ENCODE measurements at places on chromosomes 13 and 19.

- DNase-seq, result no peak
These were observed 31.4 kb upstream of the GJB6 start for GRCh38 chr13:20263393-20264044.

DNA sequence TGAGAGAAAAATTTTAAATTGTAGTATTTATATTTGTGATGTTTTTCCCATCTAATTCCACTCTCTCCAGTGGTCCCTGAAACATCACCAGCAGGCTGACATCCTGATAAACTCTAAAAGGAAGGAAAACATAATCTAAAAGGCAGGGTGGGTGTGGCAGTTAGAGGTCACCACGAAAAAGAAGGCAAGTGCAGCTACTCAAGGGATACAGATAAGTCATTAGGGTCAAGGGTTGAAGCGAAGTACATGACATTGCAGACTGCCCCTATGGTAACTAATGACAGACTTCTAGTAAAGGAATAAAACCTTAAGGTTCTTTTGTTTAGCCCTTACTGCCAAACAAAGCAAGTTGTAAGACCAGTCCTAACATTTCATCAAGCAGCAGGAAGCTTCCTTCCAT lies 6.0 kb upstream of the NEK3 start:
- DNase-seq, result no peak

DNA sequence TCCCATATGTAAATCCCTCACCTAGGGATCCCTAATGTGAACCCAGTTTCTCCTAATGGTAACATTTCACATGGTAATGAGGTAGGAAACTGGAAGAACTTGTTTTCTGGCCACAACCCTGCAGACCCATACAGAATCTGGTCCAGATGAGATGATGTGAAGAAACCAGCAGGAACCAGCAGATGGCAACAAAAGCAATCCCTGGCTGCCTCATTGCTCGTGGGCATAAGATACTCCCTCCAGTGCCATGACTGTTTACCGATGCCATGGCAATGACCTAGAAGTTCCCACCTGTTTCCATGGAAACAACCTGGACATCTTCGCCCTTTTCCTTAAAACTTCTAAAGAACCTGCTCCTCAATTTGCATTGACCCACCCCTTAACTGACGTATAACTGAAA lies 1.4 kb upstream of the CD209 start:
- DNase-seq, result no peak

DNA sequence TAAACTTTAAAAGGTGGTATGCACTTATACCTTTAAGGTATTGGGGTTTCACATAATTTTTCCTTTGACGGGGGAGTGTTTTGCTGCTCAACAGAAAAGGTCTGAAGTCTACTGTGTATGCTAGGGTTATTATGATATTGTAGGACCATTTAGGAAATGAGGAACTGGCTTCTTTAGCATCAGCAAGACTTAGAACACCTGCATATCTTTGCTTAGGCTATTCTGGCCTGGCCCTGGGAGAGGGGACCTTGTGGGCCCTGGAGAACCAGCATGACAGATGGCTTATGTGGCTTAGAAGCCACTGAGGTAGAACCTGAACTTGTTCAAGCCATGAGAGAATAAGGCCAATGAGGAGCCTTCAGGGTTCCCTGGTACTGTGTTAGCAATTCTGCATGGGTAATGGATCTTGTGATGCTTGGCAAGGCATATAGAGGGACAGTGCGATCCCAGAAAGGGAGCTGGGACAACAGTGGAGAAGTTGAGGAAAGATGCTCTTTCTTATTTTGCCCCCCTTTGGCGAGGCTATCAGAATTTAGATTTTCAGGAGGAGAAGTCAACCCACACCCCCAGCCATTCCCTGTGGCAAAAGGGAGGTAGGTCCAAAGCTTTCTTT lies 4.3 kb downstream of the RGCC start:
- DNase-seq, result no peak

- no peak for DNase-seq
These were observed 119.7 kb upstream of the MRI1 start for GRCh38 chr19:13644645-13645044.

- DNase-seq, result no peak
These were observed 627.6 kb upstream of the PCDH9 start for GRCh38 chr13:67857581-67858310.

DNA sequence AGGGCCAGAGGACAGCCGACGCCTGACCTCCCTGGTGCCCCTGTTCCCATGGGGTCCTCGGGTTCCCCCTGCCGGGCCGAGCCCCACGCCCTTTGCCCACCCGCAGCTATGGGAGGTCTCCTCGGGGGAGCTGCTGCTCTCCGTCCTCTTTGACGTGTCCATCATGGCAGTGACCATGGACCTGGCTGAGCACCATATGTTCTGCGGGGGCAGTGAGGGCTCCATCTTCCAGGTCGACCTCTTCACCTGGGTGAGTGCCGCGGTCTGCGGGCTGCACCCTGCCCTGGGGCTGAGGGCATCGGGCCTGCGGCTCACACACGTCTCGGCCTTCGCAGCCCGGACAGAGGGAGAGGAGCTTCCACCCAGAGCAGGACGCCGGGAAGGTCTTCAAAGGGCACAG lies 6.6 kb downstream of the WDR18 start:
- no peak for DNase-seq

DNA sequence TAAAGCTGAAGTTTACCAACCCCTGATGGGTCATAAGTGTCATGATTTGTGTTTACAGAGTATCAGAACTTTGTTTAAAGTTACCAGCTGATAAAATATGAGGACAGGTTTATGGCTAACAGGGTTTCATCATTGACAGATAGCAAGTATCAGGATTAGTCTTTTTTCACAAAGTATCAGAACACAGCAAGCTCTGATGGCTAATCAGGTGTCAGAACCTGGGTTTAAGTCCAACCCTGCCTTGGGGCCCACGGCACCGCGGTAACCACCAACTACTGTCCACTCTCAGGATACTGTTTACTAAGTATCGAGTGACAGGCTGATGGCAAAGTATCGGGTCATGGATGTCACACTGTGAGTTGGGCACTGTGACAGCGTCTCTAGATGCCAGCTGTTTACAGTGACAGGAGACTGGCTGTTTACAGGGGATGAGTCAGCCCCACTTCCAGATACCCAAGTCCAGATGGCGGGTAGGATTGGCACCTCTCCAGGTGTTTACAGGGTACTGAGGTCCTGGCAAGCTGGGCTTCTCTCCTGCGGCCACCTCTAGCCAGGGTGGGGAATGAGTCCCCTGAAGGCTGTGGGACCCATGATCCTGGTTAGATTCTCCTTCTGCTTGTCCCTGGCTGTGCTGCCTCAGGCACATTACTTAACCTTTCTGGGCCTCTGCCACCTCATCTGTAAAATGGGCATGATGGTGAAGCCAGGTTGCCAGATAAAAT lies 21.8 kb downstream of the ARRDC2 start:
- DNase-seq, result no peak

DNA sequence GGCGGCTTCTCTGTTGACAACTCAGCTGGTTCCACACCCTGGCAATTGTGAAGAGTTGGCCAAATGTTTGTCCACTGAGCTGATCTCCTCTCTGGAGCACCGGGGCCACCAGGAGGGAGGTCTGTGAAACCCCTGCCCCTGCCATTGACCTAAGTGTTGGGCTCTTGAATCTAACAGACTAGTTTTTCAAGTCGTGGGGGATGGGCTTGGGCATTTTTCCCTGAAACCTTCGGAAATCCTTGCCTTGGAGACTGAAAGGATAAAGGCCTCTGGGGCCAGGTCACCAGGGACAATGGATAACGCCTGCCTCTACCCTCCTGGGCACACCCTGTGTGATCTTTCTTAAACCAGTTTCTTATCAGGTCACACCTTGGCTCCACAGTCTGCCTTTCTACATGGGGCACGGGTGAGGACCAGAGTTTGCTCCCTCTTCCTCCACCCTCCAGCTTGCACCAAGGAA lies 881 bp downstream of the GEMIN7 start:
- no peak for DNase-seq

DNA sequence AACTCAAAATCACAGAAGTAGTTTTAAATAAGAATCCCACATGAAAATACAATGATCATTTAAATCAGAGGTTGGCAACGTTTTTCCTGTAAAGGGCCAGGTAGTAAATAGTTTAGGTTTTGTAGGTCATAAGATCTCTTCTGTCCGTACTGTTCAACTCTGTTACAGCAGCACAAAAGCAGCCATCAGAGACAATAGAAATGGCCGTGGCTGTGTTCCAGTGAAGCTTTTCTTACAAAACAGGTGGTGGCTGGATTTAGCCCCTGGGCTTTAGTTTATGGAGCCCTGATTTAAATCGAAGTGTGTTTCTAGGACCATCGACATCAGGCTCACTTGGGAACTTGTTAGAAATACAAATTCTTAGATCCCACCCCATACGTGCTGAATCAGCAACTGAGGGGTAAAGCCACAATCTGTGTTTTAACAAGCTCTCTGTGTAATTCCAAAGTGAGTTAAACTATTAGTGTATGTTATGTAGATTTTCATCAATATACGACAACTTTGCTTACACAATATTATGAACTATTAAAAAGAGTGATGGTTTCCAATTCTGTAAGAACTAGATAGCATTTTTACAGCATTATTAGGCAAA lies 54.8 kb upstream of the MIR17HG start:
- no peak for DNase-seq

DNA sequence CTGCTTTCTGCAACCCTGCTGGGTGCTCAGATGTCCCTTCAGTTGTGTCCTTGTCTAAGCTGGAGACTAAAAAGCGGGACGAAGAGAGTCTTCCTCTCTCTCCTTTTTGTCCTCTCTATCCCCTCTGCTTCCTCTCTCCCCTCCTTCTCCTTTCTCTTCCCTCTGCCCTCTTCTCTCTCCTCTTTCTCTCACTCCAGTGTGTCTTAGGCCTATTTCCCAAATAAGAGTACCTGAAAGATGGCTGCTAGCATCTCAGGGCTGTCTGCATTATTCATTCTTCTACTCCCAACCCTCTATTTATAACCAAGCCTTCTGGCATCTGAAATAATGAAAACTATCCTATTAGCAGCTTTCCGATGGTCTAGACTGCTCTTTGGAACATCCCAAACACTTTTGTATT lies 729.8 kb downstream of the UQCRFS1 start:
- no peak for DNase-seq

- DNase-seq, result peak; percentile 71
These were observed 56.8 kb downstream of the THSD1 start for GRCh38 chr13:52348983-52349780.

GRCh38 chr13:37640499-37640898 lies 41.9 kb upstream of the POSTN start:
- DNase-seq, result peak; percentile 2

GRCh38 chr13:48493851-48494250 lies 39.0 kb downstream of the RCBTB2 start:
- no peak for DNase-seq

GRCh38 chr13:73039201-73040108 lies 19.4 kb upstream of the KLF5 start:
- DNase-seq, result peak; percentile 68

GRCh38 chr19:13195678-13196077 lies 45.5 kb downstream of the IER2 start:
- DNase-seq, result peak; percentile 21

Data from suppressor macrophage (primary cell).